Thoracic aorta (tissue), 2 donors: ENCODE measurements at places on chromosomes 6 and 20.

GRCh38 chr6:112806163-112806865, 459.2 kb downstream of the RFPL4B start:
- no peak for DNase-seq

DNA sequence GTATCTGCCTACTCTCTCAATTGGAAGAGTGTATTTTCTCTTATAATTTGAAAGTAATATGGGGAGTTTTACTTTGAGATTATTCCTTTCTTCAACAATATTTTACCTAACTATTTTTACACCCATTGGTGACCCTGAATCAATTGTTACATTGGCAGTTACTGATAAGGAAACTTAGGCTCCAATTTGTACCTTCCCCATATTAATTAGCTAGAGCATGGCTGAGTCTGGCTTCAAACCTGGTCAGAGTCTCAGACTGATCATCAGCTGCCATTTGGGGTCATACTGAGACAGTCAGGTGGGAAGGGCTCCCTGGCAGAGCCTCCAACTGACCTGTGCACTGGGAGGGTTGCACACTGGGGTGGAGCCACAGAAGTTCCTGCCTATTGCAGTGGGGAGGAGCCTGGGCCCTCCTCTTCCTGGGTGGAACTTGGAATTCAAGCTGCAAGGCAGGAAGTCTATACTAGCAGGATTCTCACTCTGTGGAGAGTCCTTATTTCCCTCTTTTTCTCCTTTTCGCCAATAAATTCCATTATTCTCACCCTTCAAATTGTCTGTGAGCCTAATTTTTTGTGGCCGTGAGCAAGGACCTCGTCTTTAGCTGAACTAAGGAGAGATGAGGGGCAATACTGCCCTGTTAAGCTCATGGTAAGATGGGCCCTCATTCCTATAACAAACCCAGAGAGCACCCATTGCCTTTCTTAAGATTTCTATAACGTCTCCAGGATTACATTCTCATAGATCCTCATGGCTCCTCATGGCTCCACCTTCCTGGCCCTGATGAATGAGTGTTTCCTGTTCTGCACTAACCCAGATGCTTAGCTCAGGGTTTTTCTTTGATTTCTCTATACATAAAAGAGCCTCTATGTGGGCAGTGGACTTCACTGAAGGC, 285.1 kb downstream of the ADGB start:
- DNase-seq = no peak

GRCh38 chr6:104460738-104461483, 398.8 kb downstream of the HACE1 start:
- no peak for DNase-seq

GRCh38 chr6:101539510-101540245, 146.2 kb downstream of the GRIK2 start:
- no peak for DNase-seq

GRCh38 chr6:71388068-71388744, 99.6 kb downstream of the OGFRL1 start:
- no peak for DNase-seq

GRCh38 chr6:38498085-38498484, 141.6 kb downstream of the BTBD9 start:
- no peak for DNase-seq

- no peak for DNase-seq
These were observed 647.8 kb upstream of the SLC35B3 start for GRCh38 chr6:9083108-9083507.

- no peak for DNase-seq
These were observed 175.7 kb upstream of the PLN start for GRCh38 chr6:118372413-118372812.
